ENCODE measurements at places on chromosomes 5 and 9.

DNA sequence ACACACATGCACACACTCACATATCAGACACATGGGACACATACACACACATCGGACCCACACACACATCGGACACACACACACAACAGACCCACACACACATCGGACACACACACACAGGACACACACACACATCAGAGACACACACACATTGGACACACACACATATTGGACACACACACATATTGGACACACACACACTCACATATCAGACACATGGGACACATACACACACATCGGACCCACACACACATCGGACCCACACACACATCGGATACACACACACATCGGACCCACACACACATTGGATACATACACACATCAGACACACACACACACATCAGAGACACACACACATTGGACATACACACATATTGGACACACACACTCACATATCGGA, 12.8 kb upstream of the LAMC3 start:
- no peak for DNase-seq

- no peak for DNase-seq
These were observed 23.4 kb downstream of the IL33 start for GRCh38 chr9:6239048-6239461.

DNA sequence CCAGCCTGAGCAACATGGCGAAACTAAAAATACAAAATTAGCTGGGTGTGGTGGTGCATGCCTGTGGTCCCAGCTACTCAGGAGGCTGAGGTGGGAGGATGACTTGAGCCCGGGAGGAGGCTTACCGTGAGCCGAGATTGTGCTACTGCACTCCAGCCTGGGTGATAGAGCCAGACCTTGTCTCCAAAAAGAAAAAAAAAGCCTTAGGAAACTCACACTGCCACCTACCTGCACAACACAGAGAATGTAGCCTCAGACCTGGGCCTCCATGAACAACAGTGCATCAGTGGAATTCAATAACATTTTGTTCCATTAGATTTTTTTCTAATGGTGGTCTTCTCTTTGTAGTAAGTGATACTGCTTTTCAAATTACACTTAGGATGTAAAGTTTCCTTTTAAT, 63.8 kb upstream of the RARS1 start:
- no peak for DNase-seq

DNA sequence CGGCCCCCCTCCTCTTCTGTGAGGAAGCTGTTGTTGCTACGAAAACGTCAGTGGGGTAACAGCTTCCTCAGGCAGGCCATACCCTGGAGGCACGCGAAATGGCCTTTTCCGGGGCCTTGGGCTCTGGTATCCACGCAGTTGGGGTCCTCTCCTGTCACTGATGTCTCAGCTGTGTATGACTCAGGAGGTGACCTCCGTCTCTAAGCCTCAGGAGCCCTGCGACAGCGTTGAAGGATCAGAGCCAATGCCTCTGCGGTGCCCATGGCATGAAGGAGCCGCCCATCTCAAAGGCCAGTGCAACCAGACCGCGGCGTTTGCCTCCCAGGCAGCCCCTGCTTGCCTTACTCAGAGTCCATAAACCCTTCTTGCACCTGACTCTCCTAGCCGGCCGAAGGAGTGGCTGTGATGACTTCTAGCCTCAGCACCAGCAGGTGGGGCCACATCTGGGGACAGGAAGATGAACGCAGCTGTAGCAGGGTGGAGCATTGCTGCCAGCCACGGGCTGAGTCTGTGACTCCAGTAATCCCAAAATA, 1.0 kb upstream of the MXD3 start:
- no peak for DNase-seq

DNA sequence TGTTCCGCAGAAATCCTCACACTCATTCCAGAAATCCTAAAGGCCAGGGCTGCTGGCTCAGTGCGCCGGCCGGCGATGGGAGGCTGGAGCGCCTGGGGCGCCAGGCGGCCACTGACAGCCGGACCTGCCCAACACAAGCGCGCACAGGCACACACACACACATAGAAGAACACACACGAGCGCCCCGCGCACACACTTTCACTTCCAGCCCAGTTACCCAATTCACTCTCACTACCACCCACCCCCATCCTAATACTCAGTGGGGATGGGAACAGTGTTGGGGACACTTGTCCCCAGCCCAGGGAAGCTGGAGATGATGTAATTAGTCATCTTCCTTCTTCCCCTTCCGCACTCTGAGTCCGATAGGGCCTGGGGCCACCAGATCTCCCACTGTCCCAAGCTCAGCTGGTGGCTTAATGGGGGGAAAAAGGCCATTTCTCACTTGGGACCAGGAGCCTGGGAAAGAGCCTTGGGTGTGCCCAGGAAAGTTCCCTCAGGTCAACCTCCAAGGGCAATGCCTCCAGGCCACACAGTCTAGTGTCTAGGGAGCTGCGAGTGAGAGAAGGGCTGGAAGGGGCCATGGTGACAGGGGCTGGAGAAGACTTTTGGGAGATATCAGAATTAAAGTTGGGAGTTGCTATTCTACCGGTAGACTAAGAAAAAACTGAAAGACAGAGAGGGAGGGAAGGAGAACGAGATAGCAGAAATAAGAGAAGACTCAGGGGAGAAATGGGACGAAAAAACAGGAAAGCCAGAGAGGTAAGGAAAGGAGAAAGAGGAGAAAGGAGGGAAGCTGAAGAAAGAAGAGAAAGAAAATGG, 1.7 kb downstream of the EBF1 start:
- no peak for DNase-seq

Data from ascending aorta (tissue), 2 donors.